ENCODE measurements at places on chromosomes 3 and 15.
A peak's percentile ranks its signal among the peaks of the same experiment; 100 is the strongest.

DNA sequence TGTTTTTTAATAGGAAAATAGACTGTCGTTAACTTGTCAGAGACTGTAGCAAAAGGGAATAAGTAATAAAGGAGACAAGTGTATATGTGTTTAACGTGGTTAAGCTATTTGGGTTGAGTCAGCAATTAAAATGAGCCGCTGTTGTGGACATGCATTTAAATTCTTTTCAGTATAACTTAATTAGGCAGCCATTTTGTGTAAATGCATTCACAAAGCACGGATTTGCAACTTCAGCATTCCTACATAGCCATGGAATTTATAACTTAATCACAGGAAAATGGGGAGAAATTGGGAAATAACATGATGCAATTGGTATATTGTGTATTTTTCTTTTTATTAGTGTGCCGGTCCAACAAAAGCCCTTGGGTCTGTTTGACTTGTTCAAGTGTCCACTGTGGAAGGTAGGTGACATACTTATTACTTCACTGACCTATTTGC is 27.9 kb downstream of the USP3 start:
- no peak for DNase-seq

DNA sequence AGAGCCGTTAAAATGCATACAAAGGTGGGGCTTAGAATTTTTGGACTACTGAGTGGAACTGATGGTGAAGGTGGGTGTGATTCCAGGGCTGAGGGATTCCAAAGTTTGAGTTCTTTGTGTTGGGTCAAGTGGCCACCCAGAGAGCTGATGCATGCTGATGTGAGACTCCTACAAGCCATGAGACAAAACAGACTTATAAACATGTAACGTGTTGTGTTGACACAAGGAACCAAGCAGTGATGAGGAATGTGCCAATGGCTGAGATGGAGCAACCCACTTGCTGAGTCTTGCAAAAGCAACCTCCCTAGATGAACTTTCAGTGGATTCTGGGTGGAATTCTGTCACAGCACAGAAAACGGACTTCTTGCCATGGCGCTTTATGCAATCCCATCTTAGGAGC is 289.0 kb downstream of the TLE3 start:
- DNase-seq = no peak

DNA sequence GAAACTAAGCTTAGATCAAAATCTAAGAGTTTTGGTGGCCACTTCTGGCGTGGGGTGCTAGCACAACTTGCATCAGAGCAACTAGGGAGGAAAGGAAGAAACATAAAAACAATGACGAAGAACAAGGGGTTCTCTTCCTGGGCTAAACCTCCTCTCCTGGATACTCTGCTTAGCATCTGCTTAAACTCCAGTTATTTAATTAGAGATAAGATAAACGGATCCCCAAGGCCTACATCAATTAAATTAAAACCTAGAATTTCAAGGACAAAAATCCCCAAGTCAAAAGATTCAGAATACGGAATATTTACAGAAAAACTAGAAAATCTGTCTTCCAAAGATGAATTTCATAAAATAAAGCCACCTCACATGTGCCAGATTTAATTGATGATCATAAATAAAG is 281.9 kb downstream of the SHOX2 start:
- no peak for DNase-seq

DNA sequence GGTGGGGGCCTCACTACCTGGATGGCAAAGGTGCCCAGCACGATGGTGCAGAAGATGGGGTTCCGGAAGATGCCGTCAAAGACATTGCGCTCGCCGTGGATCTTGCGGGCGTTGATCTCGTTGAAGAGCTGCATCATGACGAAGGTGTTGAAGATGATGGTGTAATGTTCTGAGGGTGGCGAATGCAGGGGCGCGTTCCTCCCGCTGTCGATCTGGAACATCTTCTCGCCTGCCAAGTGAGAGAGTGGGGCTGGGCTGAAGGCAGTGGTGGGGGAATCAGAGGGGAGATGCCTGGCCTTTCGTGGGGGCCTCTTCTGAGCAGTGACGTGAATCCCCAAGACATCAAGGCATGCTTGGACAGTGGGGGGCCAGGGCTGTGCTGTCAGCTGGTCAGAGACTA is 19.6 kb upstream of the SEC13 start:
- no peak for DNase-seq

DNA sequence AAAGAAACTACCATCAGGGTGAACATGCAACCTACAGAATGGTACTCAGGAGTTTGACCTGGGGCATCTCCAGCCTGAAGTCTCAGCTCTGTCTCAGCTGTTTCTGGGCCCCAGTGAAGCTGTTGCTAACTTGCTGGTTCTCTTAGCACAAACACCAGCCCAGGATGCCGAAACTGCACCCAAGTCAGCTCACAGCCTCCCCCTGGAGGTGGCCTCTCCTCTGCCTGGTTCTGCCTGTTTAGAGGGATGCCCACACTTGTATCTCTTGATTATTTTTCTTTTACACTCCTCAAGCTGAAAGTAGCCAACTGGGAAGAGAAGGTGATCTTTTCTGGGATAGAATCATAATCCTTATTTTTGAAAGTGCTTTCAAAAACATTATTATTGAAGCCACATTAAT is 289.0 kb upstream of the RASGRP1 start:
- peak; percentile 21 for DNase-seq

Measured in stimulated activated CD4-positive, alpha-beta T cell treated with anti-CD3 and anti-CD28 coated beads, Interleukin-2, amount 100 ng/mL, for 24 hours (primary cell).